ENCODE measurements at places on chromosomes 3 and 15.

GRCh38 chr15:79872358-79873017 lies 24.3 kb downstream of the MTHFS start:
- peak; percentile 70 for DNase-seq

DNA sequence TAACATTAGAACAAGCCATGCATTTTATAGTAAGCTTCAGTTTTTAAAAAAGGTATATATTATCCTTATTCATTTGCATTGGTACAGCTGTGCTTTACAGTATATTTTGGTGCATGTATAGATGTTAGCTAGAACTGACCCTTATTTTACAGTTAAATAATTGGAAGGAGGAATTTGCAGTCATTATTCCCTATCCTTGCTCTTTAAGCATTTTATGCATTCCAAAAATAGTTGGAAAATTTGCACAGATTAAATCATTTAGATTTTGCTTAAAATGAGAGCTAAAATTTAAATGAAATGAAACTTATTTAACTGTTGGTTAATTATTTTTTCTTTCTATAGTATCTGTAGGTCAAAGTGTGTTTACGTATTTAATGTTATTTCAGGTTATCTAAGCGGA lies 667.1 kb downstream of the NAALADL2 start:
- no peak for DNase-seq

DNA sequence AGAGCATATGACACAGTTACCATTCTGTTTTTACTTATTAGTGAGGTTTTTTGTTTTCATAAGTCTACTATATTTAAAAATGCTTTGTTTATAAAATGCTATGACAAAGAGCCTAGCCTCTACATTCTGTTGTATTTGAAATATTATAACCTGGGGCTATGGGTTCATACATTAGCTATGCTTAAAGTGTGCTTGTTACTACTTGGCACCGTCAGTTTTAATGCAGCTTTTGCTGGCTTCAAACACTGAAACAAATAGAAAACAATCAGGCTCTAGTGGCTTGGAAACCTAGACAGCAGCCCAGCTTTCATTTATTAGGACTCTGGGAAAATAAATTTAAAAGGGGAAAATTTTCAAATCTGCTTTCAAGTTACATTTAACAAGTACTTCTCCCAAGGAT lies 635.9 kb downstream of the CADM2 start:
- DNase-seq, result no peak

DNA sequence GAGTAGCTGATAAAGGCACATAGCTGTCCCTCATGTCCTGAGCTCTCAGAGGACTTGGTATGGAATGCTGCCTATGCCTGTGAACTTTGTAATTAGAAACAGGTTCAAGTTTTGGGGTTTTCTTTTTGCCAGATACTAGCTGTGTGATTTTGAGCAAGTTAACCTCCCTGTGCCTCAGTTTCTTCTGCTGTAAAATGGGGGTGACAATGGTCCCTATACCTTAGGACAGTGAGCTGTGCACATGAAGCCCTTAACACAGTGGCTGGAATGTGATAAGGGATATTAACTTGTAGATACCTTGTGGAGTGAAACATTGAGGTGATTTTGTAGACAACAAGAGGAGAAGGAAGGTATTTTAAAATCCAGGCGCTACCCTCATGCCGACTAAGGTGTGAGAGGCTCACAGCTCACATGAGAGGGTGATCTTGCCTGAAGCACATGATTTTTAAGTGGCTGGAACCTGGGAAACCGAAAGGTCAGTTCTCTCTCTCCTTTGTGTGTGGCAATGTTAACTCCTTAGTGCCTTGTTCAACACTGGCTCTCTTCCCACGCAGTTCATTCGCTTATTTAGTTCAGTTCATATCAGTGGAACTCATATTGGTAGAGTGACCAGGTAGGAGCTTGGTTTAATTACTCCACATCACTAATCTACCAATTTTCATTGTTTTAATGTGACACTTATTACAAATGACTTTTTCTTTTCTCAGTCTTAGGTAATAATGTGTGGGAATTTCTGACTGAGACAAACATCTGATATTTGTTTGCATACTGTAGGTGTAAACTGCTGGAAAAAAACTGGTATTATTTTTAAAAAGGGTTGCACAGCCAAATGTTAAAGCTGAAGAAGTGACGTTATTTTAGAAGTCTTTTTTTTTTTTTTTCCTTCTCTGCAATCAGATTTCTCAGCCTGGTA lies 236.2 kb downstream of the ITPR1 start:
- no peak for DNase-seq

GRCh38 chr3:54536450-54536849 lies 391.4 kb downstream of the LRTM1 start:
- no peak for DNase-seq
